ENCODE measurements at places on chromosomes 3 and 15.

- DNase-seq, result no peak
Observed at GRCh38 chr15:49036650-49037545, 9.3 kb downstream of the SECISBP2L start.

GRCh38 chr3:96706509-96706908, 107.9 kb upstream of the EPHA6 start:
- no peak for DNase-seq

GRCh38 chr3:100789579-100789978, 80.3 kb downstream of the TFG start:
- DNase-seq, result no peak

GRCh38 chr3:27431116-27431515, 53.1 kb downstream of the SLC4A7 start:
- DNase-seq, result no peak

DNA sequence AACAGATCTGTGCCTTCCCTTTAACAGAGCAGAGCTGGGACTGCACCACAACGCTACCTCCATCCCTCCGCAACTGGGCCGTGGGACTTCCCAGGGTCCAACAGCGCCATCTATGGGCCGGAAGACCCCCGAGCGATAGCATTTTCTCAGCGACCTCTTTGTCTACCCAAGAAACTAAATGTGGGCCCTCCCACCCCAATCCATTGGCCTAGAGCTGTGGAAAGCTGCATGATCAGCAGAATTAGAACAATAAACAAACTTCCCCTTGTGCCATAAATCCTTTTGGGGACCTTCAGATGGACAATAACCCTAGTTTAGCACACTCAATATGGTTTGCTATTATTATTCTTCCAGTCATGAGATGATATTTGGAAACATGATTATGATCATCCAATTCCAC, 74.8 kb upstream of the NTRK3 start:
- no peak for DNase-seq

DNA sequence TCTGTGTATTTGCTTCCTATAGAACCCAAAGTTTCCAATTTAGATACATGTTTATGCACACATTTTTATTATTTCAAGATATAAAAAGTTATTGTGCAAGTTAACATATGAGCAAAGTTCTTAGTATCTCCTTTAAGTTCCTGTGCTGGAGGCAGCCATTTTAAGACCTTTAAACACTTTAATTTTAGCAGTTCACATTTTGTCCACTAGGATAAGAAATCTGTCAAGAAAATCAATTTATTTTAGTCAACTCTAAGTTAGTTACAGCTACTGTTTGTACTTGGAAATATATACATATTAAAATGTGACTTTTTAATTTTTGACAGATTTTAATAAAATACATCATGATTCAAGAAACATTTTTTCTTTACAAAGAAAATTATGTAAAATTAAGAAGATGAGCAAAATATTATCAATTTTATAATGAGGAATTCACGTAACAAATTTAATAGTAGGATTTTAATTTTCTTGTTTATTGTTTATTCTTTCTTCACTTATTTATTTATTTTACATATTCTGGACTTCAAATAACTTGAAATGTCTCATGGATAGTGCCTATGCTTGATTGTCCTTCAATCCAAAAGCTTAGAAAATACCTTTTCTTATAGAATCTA, 402.6 kb upstream of the GBE1 start:
- no peak for DNase-seq

DNA sequence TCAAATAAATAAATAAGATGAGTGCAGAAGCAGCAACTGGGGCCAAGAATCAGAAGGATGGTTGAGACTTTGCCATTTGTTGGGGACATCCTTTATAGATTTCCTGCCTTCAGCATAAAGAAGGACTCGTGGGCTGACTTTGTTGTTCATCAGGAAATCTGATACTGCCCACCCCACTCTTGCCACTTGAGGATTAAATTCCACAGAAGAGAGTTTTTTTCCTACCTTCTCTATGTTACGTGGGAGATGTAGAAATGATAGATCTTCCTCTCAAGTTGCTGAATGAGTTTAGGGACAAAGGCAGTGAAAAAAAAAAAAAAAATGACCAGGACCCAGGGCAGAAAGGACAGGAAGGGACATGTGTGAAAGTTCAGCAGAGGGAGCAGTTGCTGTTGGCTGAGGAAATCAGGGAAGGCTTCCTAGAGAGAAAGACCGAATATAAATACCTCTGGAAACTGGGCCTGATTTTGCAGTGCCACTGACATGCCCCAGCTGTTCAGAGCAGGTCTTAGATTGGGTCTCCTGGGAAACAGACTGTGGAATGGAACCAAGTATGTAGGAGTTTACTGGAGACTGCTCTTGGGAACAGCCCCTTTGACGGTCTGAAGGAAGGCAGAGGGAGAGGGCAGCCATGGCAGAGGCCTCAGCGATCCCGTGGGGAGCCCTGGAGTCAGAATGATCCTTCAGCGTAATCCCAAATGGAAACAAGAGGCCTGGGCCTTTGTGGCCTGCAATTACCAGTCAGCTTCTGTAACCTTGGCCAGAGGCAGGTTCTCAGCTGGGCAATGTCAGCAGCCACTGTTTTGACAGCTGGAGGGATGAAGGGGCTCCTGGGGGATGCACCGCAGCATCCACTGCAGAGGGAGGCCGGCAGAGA, 50.9 kb downstream of the C3orf20 start:
- DNase-seq, result no peak

DNA sequence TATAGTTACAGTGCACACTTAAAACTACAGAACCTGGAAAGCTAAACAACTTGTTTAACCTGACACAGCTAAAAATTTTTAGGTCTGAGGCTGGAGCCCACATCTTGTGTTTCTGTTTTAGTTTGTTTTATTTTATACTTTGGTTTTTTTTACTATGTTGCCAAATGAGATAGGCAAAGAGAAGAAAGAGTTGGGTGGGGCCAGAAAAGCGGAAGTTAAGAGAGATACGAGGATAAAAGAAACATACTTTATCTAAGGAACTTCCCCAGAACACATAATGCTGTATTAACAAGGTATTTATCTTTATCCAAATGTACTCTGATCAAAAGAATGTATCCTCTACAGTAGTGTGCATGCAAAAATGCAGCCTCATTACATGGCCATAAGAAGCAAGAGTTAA, 1145.7 kb downstream of the EPHA3 start:
- no peak for DNase-seq

GRCh38 chr15:52872036-52872818, 82.1 kb upstream of the ONECUT1 start:
- DNase-seq, result no peak

DNA sequence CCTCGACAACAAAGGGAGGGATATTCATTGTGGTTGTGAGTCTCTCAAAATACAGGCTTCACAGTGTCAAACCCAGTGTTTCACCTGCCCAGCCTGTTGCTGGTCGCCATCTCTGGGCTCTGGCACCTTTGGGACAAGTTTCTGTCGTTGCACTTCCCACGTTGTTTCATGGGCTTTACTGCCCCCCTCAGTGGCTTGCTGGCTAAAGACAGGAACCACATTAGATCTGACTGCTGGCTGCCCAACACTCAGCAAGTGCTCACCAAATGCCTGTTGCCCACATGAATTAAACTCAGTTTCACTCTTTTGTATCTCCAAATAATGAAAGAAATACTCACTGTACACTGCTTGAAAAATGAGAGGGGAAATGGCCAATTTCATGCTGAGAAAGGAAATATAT, 27.6 kb downstream of the FOXL2 start:
- no peak for DNase-seq

GRCh38 chr3:142028243-142028777, 121.0 kb downstream of the TFDP2 start:
- no peak for DNase-seq

GRCh38 chr3:169311381-169311780, 352.1 kb downstream of the MECOM start:
- DNase-seq, result no peak

- DNase-seq, result no peak
Observed at GRCh38 chr3:20012164-20012563, at the start of gene PP2D1. TSS of gene PP2D1 (minus strand) at chr3:20012264. CDS start at chr3:20012072, 192 bp downstream.

- no peak for DNase-seq
Observed at GRCh38 chr3:112397556-112397955, 64.6 kb downstream of the CD200 start.

DNA sequence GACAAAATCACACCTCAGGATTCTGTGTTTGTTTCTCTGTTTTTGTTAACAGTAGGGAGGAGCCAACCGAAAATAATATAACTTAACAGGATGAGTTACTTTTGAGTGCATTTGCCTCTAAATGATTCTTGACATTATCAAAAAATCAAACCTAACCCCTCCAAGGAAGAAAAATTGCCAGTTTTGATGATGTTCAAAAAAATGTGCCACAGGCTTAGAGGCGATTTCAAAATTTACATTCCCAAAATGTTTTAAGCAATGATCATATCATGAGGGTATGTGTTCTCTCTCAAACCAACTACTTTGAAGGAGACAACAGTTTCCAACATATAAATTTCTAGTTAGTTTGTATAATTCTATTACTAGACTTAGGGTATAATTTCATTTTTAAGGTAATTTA, 6.7 kb downstream of the VGLL3 start:
- DNase-seq, result no peak

- no peak for DNase-seq
Observed at GRCh38 chr15:38316311-38316710, 63.7 kb downstream of the SPRED1 start.

DNA sequence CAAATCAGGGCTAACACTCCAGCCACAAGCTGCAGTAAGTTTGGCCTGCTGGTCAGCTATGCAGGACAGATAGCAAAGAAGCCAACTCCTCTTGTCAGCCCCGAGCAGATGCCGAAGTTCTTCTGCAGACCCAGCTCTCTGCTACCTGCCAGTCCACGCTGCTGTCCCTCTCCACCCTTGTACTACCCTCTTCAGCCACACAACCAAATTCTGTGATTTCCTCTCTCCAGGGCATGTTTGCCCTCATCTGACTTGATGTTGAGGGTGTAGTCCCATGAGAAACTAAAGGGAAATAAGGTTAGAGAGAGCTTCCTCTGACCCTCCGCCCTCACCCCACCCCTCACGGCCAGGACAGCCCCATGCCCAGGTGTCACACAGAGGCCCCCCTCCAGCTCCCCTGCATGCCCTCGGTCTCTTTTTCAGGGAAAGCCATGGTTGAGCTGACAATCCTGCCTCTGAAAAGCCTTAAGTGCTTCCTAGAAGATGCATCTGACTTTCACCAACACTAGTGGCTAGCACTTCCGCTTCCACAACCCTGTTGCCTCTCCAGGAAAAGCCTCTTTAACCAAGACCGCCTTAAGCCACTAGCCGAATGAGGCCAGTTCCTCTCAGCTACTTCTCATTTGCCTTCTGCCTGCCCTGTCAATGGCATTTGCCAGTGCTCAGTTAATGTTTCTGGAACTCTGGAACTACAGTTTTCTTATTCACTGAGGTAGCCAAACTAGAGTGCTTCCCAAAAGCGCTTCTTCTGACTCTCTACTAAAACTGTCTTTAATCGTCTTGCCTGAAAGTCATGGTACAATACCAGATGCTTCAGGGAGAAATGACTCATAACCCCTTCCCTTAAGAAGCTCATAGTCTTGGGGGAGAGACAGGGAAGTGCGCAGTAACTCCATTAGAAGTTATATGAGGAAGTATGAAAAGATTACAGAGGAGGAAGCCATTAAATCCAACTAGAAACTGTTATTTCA, 300.4 kb upstream of the STT3B start:
- DNase-seq, result no peak

DNA sequence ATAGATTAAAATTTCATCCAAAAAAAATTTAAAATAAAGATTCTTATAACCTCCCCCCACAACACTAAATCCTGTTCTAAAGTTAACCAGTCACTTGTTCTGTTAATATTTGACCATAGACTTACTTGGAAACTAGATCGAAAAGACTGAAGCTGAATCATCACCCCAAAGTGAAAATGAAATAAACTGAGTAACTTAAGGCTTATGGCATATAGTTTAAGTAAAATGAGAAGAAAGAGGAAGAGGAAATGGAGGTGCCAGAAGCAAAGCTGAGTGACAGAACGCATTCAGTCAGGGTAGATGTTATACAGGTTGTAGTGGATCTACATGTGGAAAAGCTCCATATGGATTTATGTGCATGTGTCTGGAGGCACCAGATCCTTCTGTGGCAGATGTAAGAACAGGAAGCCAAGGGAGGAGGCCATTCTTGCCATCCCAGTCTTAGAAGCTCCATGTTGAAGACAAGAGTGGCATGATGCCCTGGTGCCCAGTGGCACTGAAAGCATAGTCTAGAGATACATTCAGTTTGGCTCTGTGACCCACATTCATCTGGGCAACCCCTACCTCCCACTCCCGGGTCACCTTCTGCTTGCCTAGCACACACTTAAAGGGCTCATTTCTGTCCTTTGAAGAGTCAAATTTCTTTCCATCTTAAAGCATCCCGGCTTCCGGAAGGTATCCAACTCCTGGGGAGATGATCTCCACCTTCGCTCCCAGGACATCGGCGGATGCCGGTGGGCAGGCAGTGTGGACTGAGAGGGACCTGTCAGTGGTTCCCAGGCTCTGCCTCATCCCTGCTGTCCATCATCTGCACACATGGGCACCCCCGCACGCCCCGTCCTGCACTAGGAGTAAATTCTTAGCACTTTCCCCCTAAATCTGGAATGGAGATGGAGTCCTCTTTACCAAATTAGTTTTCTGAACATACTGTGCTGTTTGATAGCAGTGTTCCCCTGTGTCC, 90.8 kb downstream of the NEO1 start:
- no peak for DNase-seq

- DNase-seq, result no peak
Observed at GRCh38 chr3:175295248-175296130, 436.4 kb downstream of the NAALADL2 start.

GRCh38 chr15:94607176-94607654, 375.9 kb downstream of the MCTP2 start:
- peak; percentile 8 for DNase-seq

DNA sequence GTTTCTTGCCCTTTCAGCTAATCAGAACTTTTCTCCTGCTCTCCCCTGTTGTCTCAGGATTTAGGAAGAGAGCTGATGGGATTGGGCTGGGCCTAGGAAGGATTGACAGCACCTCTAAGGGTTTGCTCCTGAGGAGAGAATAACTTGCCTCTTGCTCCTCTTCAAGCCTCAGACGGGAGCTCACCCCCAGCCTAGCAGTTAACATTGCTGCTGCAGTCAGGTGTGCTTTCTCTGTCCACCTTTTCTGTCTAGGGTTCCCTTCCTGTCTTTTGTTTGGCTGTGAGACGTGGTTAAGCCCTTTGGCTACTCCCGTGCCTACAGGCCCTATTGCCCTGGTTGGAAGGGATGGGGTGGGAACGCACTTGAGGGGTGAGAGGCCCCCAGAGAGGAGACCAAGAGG, 20.1 kb downstream of the TMEM108 start:
- no peak for DNase-seq

Data from CD4-positive, alpha-beta T cell (primary cell).